CD4-positive, alpha-beta T cell treated with Interleukin-12 subunit alpha and Interleukin-12 subunit beta, for 1 hour (primary cell): ENCODE measurements at places on chromosomes 12 and 14.
A peak's percentile ranks its signal among the peaks of the same experiment; 100 is the strongest.

DNA sequence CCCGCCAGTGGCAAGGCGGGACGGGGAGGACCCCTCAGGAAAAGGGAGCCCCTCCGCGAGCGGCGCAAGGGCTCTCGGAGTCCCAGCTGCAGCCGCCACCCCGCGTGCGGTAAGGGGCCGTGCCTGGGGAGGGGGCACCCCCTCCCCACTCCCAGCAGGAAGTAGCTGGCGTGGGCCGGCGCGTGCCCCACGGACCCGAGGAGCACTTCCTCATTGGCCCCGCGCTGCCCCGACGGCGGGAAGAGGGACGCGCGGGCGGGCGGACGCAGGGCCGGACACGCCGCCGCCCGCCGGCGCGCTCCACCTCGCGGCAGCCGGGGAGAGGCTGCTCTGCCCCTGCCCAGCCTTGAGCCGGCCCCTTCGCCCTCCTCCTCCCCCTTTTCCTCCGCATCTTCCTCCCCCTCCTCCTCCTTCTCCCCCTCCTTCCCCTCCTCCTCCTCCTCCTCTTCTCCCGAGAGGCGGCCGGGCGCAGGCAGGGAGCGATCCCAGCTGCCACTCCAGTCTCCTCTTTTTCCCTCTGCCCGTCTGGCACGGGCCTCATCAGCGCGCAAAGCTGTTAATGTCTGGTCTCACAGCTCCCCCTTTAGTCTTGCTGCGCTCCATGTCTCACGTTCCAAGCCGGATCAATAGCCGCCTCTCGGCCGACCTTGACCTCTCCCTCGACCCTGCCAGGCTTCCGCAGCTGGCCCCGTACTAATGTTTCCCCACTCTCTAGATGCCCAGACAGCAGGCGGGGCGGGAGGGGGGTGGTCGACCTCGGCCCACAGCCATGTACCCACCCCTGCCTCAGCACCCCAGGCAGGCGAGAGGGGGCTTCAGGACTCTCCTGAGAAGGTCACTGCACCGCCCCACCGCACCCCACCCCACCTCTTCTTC lies 2.6 kb upstream of the BCL11B start:
- peak; percentile 69 for DNase-seq

- DNase-seq = no peak
These were observed 52.5 kb downstream of the BEGAIN start for GRCh38 chr14:100534528-100535286.

- DNase-seq = peak; percentile 37
These were observed 1.1 kb downstream of the CARMIL3 start for GRCh38 chr14:24052656-24053547.

- DNase-seq = no peak
These were observed 5.4 kb downstream of the SOX5 start for GRCh38 chr12:23944067-23944466.

DNA sequence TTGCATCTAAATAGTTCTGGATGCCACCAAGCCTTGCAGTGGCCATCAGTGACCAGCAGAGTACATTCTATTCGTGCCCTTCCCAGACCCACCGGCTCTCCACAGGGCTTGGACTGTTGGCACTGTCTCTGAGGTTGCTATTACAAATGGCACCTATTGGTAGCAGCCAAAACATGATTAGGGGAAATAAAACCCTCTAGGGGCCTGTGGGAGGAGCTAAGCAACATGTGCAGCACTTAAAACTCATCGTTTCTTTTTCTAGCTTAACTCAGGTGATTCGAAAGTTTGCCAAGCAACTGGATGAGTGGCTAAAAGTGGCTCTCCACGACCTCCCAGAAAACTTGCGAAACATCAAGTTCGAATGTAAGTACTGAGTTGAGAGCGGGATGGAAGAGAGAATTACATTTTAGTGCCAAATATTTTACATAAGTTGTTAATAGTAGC lies 65.4 kb upstream of the RIC8B start:
- DNase-seq = no peak

DNA sequence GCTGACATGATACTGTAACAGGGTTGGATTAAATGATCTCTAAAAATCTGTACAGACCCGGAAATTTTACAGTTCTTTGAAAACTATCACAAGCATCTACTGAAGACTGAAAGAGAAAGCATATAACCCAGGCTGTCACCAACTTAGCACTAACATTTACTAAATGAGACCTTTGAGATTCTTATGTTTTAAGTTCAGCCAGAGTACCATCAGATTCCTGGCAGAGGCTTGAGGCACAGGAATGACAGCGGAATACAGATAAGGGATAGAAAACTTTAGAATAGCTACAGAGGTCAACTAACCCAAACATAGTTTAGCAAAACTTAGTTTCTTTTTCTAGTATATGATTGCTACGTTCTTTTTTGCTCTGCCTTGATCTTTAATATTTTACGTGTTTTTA lies 91.6 kb upstream of the FERMT2 start:
- DNase-seq = no peak
